ENCODE measurements at places on chromosomes 1 and 21.

- H3K4me1 ChIP-seq: no peaks in the 10 kb centered on the region
- H3K36me3 ChIP-seq: no peaks in the 10 kb centered on the region
- DNase-seq: no peak
- no peaks in the 10 kb centered on the region for H3K27me3 ChIP-seq
- no peak overlapping the region for H3K27ac ChIP-seq
These were observed 483.4 kb downstream of the PLPP3 start for GRCh38 chr1:56095696-56096665.

DNA sequence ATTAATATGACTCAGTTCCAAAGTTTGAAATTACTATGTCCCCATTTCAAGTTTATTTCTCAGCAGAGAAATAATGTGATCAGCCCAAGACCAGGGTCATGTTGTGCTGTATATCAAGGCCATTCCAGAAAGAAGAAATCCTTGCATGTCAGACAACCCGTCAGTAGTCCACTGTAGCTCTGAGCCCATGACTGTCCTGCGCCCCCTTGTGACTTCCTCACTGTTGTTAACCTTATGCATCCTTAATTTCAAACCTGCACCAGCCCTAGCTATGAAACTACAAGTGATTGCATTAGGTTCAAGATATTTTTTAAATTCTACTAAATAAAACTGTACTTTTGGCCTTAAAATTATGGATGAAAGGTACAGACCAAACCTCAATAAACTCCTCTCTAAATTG, 133.0 kb downstream of the LRRC7 start:
- H3K4me3 ChIP-seq: no peak overlapping the region
- H3K4me1 ChIP-seq: no peaks in the 10 kb centered on the region
- no peak overlapping the region for H3K27ac ChIP-seq
- no peaks in the 10 kb centered on the region for H3K36me3 ChIP-seq

DNA sequence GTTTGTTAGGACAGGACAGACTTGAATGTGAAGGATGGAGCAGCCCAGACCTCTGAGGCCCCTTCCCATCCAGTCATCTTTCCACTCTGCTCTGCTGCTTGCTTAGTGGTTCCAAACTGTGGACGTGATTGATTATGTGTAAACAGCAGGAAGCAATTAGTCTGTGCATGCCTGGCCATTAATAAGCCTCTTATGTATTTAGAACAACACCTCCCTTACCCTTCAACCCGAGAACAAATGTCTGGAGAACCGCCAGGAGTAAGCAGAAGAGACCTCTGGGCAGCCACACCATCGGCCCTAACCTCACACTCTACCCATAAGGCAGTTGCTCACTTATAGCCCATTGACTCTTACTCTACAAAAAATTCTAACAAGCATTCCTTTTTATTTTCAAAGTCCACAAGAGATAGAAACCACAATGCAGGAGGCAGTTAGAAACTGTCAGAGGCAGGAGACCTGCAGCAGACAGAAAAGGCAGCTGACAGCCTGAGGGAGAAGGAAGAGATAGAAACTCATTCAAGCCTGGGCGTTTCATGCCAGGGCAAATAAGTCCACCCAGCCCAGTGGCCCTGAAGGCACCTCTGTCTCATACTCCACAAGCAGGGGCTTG, 5.8 kb upstream of the EPHA8 start:
- peaks cover 98% of the 10 kb centered on the region for H3K27me3 ChIP-seq
- H3K27ac ChIP-seq: no peak overlapping the region
- H3K4me3 ChIP-seq: no peak overlapping the region
- DNase-seq: peak; percentile 52
- no peaks in the 10 kb centered on the region for H3K4me1 ChIP-seq

GRCh38 chr1:87273291-87273690, 55.4 kb upstream of the LMO4 start:
- H3K36me3 ChIP-seq: no peaks in the 10 kb centered on the region
- DNase-seq: no peak
- no peaks in the 10 kb centered on the region for H3K4me1 ChIP-seq

GRCh38 chr1:20574686-20575540, 14.0 kb upstream of the CDA start:
- H3K27ac ChIP-seq: no peak overlapping the region
- no peaks in the 10 kb centered on the region for H3K4me1 ChIP-seq
- H3K27me3 ChIP-seq: no peaks in the 10 kb centered on the region
- no peaks in the 10 kb centered on the region for H3K36me3 ChIP-seq

- no peaks in the 10 kb centered on the region for H3K36me3 ChIP-seq
- no peaks in the 10 kb centered on the region for H3K4me1 ChIP-seq
- H3K27ac ChIP-seq: no peak overlapping the region
- no peak overlapping the region for H3K4me3 ChIP-seq
These were observed 10.7 kb upstream of the MYOCOS start for GRCh38 chr1:171611306-171611705.

DNA sequence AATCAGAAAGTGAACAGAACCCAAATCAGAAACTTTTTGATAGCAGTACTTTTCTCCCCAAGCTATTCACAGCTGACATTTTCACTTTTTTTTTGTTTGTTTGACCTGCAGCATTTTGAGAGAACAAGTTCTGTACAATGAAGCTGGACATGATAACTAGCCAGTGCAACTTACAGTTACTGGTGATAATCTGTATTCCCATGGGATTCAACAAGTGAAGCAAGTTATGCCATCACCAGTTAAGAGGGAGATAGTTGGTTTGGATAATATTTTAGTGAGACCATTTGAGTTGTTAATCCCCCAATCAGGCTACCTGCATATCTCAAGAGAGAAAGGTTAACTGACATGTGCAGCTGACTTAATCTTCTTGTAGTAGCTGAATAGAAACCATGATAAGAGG, 18.1 kb downstream of the SON start:
- no peak for DNase-seq
- peaks cover 4% of the 10 kb centered on the region for H3K4me1 ChIP-seq
- H3K27me3 ChIP-seq: no peaks in the 10 kb centered on the region

DNA sequence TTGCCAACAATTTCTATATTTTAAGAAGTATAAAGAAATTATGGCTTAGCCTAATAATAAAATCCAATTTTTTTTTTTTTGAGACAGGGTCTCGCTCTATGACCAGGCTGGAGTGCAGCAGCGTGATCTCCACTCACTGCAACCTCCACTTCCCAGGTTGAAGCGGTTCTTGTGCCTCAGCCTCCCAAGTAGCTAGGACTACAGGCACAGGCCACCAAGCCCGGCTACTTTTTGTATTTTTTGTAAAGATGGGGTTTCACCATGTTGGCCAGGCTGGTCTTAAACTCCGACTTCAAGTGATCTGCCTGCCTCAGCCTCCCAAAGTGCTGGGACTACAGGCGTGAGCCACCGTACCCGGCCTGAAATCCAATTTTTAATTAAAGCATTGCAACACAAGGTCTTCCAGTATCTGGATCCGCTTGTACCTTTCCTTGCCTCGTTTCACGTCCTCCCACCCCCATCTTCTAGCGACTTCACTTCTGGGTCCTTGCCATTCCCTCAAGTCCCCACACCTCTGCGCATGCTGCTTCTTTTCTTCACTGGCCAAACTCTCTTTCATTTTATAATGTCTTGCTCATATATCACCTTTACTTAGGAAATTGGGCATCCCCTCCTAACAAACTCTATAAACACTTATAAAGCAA, 2.3 kb downstream of the FUBP1 start:
- H3K4me3 ChIP-seq: peak overlapping the region; percentile 67
- H3K27ac ChIP-seq: peak overlapping the region; percentile 99
- DNase-seq: no peak

DNA sequence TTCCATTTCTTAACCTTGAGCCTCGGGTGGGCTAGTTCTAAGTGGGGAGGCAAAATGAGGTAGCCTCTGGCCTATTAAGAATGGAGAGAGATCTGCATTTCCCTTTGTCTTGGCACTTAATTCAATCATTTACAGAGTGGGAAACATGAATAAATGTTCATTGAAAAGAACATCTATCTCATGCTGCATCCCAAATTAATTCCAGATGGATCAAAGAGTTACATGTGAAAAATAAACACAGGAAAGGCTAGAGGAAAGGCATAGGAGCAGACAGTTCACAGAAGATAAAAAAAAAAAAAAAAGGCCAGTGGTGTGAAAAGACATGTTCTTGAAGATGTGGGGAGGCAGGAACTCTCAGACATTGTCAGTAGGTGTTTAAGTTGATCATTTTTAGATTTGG, 35.7 kb upstream of the EPS8L3 start:
- DNase-seq: no peak
- no peak overlapping the region for H3K27ac ChIP-seq
- H3K4me1 ChIP-seq: peaks cover 30% of the 10 kb centered on the region
- H3K4me3 ChIP-seq: no peak overlapping the region
- no peaks in the 10 kb centered on the region for H3K27me3 ChIP-seq
